ENCODE measurements at places on chromosomes 11 and 22.

DNA sequence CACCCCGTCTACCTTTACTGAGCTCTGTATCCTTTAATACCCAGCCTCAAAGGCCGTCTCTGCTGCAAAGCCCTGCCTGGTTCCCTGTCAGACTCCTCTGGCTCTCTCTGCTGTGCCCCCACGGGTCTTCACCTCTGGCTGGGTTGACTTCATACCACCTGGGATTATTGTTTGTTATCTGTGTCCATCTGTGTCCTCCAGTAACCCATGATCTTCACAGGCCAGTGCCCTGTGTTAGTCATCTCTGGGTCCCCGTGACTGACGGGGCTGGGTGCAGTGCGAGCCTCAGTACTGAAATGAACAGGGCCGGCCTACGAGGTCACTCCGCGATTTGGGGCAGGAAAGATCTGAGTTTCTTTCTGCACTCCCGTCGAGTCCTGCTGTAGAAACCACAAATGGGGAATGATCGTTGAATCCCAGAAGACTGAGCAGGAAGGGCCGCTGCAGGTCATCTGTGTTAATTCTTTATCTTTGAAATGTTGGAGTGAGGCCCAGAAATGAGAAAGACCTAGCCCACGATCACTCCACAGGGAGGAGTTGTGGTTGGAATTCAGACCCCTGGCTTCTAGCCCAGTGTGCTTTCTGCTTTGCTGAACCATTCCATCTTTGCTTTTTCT, 12.3 kb upstream of the TUB start:
- DNase-seq, result no peak

GRCh38 chr11:114775875-114776621, 97.7 kb downstream of the NXPE2 start:
- DNase-seq, result no peak

GRCh38 chr11:15189641-15190365, 75.1 kb downstream of the INSC start:
- DNase-seq, result no peak

DNA sequence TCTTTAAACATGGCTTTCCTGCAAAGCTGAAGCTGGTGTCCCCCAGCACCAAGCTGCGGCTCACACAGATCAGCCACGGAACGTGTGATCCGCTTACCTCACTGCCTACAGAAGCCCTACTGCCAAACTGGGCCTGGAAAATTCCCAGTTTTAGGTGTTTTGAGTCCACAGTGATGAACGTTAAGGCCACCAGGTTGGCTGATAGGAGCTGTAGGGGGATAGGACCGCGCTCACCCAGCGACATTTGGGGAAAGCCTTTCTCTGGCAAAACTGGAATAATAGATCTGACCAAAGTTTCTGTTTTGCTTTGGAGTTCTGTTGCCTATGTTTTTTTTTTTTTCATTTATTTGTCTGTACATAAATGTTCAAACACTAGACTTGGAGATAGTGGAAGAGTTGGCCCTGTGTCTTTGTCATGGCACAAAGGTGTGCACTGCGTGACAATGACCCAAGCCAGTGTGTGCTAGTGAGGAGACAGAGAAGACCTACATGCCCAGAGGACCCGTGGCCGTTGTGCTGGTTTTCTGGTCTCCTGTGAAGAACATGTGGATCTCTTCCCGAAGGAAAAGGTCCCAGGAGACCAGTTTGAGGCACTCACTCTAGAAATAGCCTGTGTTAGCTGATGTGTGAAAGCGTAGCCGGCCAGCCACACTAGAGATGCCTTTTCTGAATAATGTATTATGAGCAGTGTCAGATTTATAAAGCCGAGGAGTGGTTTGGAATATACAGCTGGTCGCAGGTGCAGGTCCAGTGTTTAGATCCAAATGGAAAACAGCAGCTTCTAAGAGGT, 15.0 kb downstream of the ASPHD2 start:
- DNase-seq, result no peak

- no peak for DNase-seq
Measured at GRCh38 chr11:8987446-8987845, 16.4 kb downstream of the NRIP3 start.

- no peak for DNase-seq
Measured at GRCh38 chr11:79541466-79541865, 100.6 kb upstream of the TENM4 start.

DNA sequence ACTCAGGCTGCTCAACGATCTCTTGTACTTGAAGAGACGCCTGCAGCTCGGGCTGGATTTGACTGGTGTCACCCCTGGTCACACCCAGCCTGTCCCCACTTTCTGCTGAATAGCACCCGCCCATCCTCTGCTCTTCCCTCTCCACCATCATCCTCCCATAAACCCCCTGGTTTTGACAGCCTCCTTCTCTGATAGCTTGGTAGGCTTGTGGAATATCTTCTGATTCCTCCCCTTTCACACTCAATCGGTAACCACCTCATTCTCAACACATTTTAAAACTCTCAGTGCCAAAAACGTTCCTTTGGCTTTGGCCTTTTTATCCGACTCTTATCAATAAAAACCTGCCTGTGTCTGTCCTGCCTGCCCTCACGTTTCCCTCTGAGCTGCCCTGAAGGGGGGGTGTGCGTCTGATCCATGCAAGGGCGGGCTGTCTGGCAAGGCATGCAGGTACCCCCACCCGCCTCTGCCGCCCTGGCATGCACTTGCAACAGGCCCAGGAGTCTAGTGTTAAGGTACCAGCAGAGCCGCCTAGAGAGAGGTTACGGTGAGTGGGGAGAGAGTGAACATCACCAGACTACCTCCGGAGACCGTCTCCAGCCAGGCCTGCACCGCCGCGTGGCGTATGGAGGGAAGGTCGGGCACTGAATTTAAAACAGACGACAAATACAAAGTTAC, 51.7 kb upstream of the BID start:
- DNase-seq, result no peak

GRCh38 chr11:92024788-92025187, 199.8 kb upstream of the FAT3 start:
- DNase-seq, result no peak

- no peak for DNase-seq
Measured at GRCh38 chr11:1507381-1508140, 21.0 kb upstream of the MOB2 start.

DNA sequence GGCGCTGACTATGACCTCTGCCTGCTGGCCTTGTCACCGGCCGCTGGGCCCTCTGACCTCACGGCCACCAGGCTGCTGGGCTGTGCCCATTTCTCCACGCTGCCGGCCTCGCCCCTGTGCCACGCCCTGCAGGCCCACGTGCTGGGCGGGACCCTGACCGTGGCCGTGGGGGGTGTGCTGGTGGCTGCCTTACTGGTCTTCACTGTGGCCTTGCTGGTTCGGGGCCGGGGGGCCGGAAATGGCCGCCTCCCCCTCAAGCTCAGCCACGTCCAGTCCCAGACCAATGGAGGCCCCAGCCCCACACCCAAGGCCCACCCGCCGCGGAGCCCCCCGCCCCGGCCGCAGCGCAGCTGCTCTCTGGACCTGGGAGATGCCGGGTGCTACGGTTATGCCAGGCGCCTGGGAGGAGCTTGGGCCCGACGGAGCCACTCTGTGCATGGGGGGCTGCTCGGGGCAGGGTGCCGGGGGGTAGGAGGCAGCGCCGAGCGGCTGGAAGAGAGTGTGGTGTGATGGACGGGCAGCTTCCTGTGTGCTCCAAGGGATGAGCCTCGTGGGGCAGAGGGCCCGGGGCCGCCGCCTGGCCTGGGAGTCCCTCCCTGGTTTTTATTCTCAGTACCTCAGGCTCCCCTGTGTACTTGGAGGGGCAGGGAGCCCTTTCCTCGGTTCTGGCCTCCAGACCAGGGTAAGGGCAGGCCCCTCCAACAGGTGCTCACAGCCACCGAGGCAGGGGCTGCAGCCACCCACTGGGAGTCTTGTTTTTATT, 3.0 kb downstream of the LRFN4 start:
- DNase-seq, result no peak

- DNase-seq, result no peak
Measured at GRCh38 chr22:29044657-29045176, 16.9 kb downstream of the C22orf31 start.

- DNase-seq, result no peak
Measured at GRCh38 chr11:61881397-61881796, 9.9 kb downstream of the FADS3 start.

DNA sequence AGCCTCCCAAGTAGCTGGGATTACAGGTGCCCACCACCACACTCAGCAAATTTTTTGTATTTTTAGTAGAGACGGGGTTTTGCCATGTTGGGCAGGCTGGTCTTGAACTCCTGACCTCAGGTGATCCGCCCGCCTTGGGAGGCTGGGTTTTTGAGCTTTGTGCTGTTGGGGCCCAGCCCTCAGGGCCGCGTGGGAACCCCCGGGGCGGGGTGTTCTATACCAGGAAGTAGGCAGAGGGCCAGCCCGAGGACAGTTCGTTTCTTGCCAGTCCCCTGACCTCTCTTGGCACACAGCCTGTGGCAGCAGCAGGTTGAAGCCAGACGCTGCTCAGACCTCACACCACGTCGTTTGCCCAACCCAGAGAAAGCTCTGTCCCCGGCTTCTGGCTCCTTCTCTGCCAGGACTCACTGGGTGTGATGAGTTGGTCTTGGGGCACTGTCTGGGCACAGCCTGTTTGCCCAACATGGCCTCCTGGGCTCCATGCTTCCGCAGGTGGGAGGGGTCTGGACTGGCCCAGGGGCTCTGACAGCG, 24.9 kb upstream of the CHKA start:
- no peak for DNase-seq

- no peak for DNase-seq
Measured at GRCh38 chr11:3969613-3970012, 114.1 kb downstream of the STIM1 start.

DNA sequence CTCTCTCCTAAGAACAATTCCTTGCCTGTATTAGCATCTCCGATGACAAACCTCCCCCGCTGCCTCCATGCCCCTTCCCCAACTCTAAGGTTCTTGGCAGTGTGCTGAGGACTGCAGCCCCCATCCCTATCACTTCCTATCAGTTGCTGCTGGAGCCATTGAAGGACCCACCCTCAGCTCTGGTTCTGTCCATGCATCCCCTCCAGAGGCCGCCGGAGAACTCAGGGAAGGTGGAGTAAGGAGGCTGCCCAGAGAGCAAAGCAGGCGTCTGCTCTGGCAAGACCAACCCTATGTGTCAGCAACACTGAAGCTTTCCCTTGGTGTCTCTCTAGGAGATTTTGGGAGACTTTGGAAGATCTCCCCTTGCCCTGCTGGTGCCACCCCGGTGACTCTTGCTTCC, 1139.5 kb downstream of the TBC1D22A start:
- no peak for DNase-seq

GRCh38 chr22:36776722-36777121, 803 bp upstream of the IFT27 start:
- no peak for DNase-seq

DNA sequence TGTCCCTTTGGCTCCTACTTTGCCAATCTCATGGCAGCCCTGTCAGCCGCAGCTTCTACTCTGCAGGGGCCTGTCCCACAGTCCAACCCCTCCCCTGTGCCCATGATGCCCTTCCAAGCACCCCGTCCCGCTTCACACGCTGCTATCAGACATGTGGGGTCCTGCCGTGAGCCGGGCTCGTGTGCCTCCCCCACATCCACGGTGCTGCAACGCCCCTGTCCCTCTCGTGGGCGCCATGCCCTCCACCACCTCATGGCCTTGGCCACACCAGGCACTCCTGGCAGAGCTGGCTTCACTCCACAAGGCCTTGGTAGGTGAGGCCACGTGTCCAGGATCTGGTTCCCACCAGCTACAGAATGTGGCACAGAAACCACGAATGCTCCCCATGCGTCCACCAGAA, 23.0 kb downstream of the CHID1 start:
- DNase-seq, result no peak
